ENCODE measurements at places on chromosomes 7 and 10. TPM values are rescaled to one million over a fixed set of nuclear protein-coding genes. Genes with fewer than 3 reads are reported as not detected.

Gene CNPY1
- not detected for total RNA-seq

Gene CPA2
- total RNA-seq, result 27.6 TPM

Gene PRLHR
- not detected for total RNA-seq

Gene PTPRN2
- 1.4 TPM for total RNA-seq

Gene TMEM213
- not detected for total RNA-seq

Gene PAX4
- total RNA-seq, result not detected

Gene PSPH
- total RNA-seq, result 111 TPM

Gene WNT16
- not detected for total RNA-seq

- no peaks in the 10 kb centered on the region for H3K27me3 ChIP-seq
- H3K4me1 ChIP-seq, result peaks cover 32% of the 10 kb centered on the region
- no peak for DNase-seq
- peak overlapping the region; percentile 34 for H3K27ac ChIP-seq
- no peaks in the 10 kb centered on the region for H3K36me3 ChIP-seq
Measured at GRCh38 chr10:59078978-59079377, 97.5 kb upstream of the PHYHIPL start.

- no peak overlapping the region for H3K4me3 ChIP-seq
- no peak for DNase-seq
- no peaks in the 10 kb centered on the region for H3K36me3 ChIP-seq
- H3K27me3 ChIP-seq, result no peaks in the 10 kb centered on the region
Measured at GRCh38 chr7:71326595-71326994, 194.7 kb downstream of the GALNT17 start.

DNA sequence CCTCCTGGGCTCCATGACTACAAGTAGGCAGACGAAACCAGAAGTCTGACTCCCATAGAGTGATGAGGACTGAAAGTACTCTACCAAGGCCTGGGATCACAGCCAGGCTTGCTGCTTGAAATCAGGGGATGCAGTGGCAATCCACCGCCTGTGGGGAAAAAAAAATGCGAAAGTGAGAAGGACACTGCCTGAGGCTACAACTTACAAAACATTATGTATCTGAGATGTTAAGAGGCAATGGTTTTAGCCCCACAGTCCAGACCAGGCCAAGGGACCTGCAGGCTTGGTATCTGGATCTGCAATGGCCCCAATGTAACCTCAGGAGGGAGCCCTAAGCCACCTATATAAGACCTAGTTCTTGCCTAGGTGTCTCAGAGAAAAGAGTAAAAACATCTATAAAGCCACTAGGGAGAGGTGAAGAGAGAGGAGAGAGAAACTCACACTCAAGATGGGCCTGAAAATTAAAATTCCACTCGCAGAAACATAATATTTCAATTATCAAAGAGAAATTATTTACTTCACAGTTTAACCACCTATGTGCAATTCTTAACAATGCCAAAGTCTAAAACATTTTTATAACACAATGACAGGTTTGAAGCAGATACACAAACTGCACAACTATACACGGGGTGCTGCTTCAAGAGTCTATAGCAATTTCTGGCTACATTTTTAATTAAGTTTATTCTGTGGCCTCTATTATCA lies 13.9 kb downstream of the DNAJC1 start:
- H3K4me1 ChIP-seq, result peaks cover 3% of the 10 kb centered on the region
- H3K27me3 ChIP-seq, result no peaks in the 10 kb centered on the region
- no peak overlapping the region for H3K27ac ChIP-seq
- no peaks in the 10 kb centered on the region for H3K36me3 ChIP-seq
- H3K4me3 ChIP-seq, result no peak overlapping the region

DNA sequence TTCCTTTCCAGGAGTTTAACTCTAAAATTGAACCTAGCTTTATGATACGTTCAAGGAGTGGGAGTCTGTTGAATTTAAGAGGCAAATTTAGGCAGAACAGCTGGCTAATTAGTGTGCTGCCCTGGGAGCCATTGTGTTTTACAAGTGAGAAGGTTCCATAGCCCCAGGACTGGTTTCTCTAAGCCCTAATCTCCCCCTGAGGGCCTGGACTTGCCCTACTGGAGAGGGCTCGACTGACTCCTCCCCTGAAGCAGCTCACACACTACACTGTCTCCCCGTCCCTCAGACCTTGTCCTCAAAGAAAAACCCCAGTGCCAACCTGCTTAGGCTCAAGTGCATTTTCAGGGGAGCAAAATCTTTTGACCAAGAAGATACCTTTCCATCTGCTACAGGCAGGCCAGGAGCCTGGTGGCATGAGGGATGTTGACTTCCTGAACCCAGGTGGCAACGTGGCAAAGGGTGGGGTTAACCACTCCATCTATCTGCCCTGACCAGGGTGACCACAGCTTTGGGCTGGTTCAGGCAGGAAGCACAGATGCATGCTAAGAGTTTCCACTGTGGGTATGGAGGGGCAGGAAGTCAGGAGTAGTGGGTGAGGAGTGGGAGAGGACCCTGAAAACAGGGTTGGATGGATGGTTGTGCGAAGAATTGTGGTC lies 68.9 kb upstream of the CARD11 start:
- H3K36me3 ChIP-seq, result no peaks in the 10 kb centered on the region
- H3K4me3 ChIP-seq, result no peak overlapping the region
- H3K4me1 ChIP-seq, result no peaks in the 10 kb centered on the region
- no peak overlapping the region for H3K27ac ChIP-seq

DNA sequence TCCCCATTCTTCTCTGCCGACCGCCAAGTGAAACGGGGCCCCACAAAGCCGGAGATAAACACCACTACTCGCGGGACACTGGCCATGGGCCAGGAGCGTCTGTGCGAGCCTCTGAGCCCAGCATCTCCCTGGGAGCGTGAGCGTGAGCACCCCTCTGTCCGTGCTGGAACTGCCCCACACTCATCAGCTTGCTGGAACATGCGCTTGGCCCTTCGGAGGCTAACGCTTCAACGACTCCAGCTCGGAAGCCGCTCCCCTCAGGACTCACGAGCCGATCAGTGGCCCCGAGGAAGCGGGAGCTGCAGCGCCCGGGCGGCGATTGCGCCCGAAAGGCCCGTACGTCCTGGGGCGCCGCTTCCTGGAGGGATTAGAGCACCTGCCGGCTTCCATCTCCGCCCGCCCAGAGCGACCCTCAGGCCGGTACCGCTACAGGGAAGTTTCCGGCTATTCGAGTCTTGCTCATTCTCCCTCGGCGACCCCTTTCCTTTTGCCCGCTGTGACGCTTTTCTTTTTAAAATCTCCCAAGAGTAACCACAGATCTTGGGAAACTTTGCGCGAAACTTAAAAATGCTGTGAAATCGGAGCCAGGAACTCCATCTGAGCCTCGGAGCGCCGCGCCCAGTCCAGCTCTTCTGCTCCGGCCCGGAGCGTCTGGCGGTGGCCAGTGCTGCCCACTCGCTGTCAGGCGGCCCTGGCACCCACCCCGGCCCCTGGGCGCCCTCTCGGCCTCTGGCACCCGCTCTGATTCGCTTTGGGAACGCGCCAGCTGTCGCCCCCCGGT lies 1.0 kb downstream of the TLL2 start:
- peak; percentile 28 for DNase-seq
- H3K36me3 ChIP-seq, result no peaks in the 10 kb centered on the region
- peaks cover 3% of the 10 kb centered on the region for H3K4me1 ChIP-seq
- H3K27ac ChIP-seq, result no peak overlapping the region
- peak overlapping the region; percentile 71 for H3K4me3 ChIP-seq
- no peaks in the 10 kb centered on the region for H3K27me3 ChIP-seq

DNA sequence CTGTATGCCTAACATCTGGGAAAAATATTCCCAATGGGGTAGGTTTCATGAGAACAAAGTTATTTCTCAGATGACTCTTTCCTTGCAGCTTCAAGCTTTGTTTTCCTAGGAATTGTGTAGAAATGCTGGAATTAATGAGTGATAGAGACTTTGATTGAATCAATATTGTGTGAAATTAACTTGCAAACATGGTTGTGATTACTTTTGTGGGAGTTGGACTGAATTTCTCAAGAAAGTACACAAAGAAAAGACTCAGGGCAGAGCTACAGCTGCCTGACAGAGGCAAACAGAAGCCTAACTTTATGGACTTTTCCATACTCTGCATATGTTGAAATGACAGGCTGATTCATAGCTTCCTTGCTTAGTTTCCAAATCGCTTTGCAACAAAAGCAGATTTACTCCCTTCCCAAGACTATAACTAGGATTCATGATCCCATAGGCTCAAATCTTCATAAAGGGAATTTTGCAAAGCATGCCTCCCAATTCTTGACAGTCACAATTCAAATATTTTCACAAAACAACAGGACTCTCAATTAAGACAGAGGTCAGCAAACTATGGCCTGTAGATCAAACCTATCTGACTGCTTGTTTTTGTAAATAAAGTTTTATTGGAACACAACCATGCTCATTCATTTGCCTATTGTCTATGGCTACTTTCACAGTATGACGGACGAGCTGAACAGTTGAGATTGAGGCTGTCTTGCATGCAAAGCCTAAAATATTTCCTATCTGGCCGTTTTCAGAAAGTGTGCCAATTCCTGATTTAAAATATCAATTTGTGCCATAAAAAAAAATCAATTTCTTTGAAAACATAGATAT lies 27.6 kb downstream of the NRP1 start:
- no peaks in the 10 kb centered on the region for H3K27me3 ChIP-seq
- peaks cover 2% of the 10 kb centered on the region for H3K36me3 ChIP-seq
- peak; percentile 47 for DNase-seq

GRCh38 chr10:122085423-122085911 lies 96.5 kb downstream of the TACC2 start:
- H3K4me3 ChIP-seq, result no peak overlapping the region
- H3K36me3 ChIP-seq, result no peaks in the 10 kb centered on the region
- H3K4me1 ChIP-seq, result no peaks in the 10 kb centered on the region
- no peak for DNase-seq
- H3K27me3 ChIP-seq, result no peaks in the 10 kb centered on the region

DNA sequence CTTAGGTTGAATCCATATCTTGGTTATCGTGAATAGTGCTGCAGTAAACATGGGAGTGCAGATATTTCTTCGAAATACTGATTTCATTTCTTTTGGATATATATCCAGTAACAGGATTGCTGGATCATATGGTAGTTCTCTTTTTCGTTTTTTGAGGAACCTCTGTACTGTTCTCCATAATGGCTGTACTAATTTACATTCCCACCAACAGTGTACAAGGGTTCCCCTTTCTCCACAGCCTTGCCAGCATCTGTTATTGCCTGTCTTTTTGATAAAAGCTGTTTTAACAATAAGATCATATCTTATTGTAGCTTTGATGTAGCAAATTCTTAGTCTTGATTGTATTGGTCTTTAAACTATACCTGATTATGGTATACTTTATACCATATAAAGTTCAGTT lies 45.3 kb downstream of the ZNRF2 start:
- H3K4me1 ChIP-seq, result no peaks in the 10 kb centered on the region
- DNase-seq, result no peak
- no peaks in the 10 kb centered on the region for H3K27me3 ChIP-seq
- H3K27ac ChIP-seq, result no peak overlapping the region
- no peaks in the 10 kb centered on the region for H3K36me3 ChIP-seq

- H3K27ac ChIP-seq, result no peak overlapping the region
- no peaks in the 10 kb centered on the region for H3K27me3 ChIP-seq
- no peak for DNase-seq
- H3K36me3 ChIP-seq, result no peaks in the 10 kb centered on the region
- H3K4me1 ChIP-seq, result 0 out of 2 replicates have a peak, but pooled peaks cover 4% of the 10 kb centered on the region
Measured at GRCh38 chr10:131822013-131822691, 78.7 kb upstream of the PPP2R2D start.

GRCh38 chr10:30392564-30392990 lies 41.4 kb upstream of the MAP3K8 start:
- no peak overlapping the region for H3K27ac ChIP-seq
- no peak overlapping the region for H3K4me3 ChIP-seq
- H3K36me3 ChIP-seq, result no peaks in the 10 kb centered on the region
- H3K4me1 ChIP-seq, result no peaks in the 10 kb centered on the region
- DNase-seq, result peak; percentile 90

- H3K4me3 ChIP-seq, result no peak overlapping the region
- peaks cover 27% of the 10 kb centered on the region for H3K4me1 ChIP-seq
- no peak for DNase-seq
- peak overlapping the region; percentile 13 for H3K27ac ChIP-seq
- no peaks in the 10 kb centered on the region for H3K36me3 ChIP-seq
- no peaks in the 10 kb centered on the region for H3K27me3 ChIP-seq
Measured at GRCh38 chr7:102149416-102149815, 137.3 kb upstream of the SH2B2 start.

- H3K36me3 ChIP-seq, result no peaks in the 10 kb centered on the region
- H3K27ac ChIP-seq, result no peak overlapping the region
- H3K4me3 ChIP-seq, result no peak overlapping the region
Measured at GRCh38 chr10:70992436-70992835, 104.1 kb upstream of the PCBD1 start.

- H3K27me3 ChIP-seq, result no peaks in the 10 kb centered on the region
- H3K4me3 ChIP-seq, result no peak overlapping the region
- no peaks in the 10 kb centered on the region for H3K4me1 ChIP-seq
- no peak overlapping the region for H3K27ac ChIP-seq
- H3K36me3 ChIP-seq, result no peaks in the 10 kb centered on the region
Measured at GRCh38 chr10:67036808-67037207, 111.0 kb downstream of the LRRTM3 start.

GRCh38 chr10:131973160-131973951 lies 8.4 kb downstream of the BNIP3 start:
- H3K27me3 ChIP-seq, result no peaks in the 10 kb centered on the region
- no peaks in the 10 kb centered on the region for H3K4me1 ChIP-seq
- no peak for DNase-seq
- no peak overlapping the region for H3K4me3 ChIP-seq

- no peak overlapping the region for H3K27ac ChIP-seq
- no peak for DNase-seq
- no peak overlapping the region for H3K4me3 ChIP-seq
- H3K27me3 ChIP-seq, result no peaks in the 10 kb centered on the region
- H3K4me1 ChIP-seq, result no peaks in the 10 kb centered on the region
Measured at GRCh38 chr7:47239931-47240421, 341.9 kb downstream of the TNS3 start.

GRCh38 chr7:106196460-106197021 lies 84.4 kb upstream of the SYPL1 start:
- no peak overlapping the region for H3K27ac ChIP-seq
- no peaks in the 10 kb centered on the region for H3K27me3 ChIP-seq
- H3K4me3 ChIP-seq, result no peak overlapping the region
- H3K4me1 ChIP-seq, result peaks cover 5% of the 10 kb centered on the region

DNA sequence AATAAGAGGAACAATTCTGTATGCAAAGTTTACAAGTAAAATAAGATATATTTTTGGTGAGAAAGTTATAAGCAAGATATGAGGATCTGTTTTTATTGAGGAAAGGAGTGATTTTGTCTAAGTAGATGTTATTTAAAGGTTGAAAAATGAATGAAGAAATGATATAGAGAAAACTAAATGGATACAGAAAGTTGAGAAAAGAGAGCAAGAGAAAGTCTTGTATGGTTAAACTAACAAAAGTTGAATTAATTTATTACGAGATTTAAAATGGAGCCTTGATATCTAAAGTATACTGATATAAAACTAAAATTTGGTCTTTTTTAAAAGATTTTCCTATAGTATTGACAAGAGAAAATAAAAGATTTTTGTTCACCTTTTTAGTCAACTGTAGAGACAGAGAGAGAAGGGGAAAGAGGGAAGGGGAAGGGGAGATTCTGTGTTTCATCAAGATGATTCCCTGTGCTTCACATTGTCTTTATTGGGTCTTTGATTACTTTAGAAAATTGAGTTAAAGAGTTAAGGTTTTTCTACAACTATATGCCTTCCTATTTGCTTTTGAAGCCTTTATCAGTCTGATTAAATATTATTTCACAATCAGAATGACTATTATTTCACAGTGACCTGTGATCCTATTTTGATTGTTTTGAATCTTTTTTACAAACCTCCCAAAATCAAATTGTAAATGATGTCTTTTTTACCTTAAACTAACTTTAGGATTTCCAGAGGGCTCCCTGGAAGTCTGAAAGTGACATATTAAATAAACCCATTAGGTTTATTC lies 10.7 kb downstream of the SHTN1 start:
- peaks cover 63% of the 10 kb centered on the region for H3K4me1 ChIP-seq
- H3K4me3 ChIP-seq, result no peak overlapping the region
- DNase-seq, result no peak
- H3K27me3 ChIP-seq, result no peaks in the 10 kb centered on the region
- no peak overlapping the region for H3K27ac ChIP-seq
- H3K36me3 ChIP-seq, result no peaks in the 10 kb centered on the region

Data from Caco-2 (cell line).